ENCODE measurements at places on chromosomes 6 and 20. TPM values are rescaled to one million over a fixed set of nuclear protein-coding genes. Genes with fewer than 3 reads are reported as not detected.
A peak's percentile ranks its signal among the peaks of the same experiment; 100 is the strongest.

GRCh38 chr20:6469695-6470094, 297.8 kb upstream of the BMP2 start:
- no peaks in the 10 kb centered on the region for H3K27me3 ChIP-seq
- no peak overlapping the region for H3K27ac ChIP-seq
- H3K36me3 ChIP-seq = no peaks in the 10 kb centered on the region

- H3K36me3 ChIP-seq = peaks cover 14% of the 10 kb centered on the region
- no peaks in the 10 kb centered on the region for H3K4me1 ChIP-seq
- H3K4me3 ChIP-seq = no peak overlapping the region
Measured at GRCh38 chr20:25336561-25337422, 53.8 kb downstream of the ABHD12 start.

- peaks cover 5% of the 10 kb centered on the region for H3K27me3 ChIP-seq
- H3K27ac ChIP-seq = no peak overlapping the region
- H3K4me1 ChIP-seq = peaks cover 15% of the 10 kb centered on the region
Measured at GRCh38 chr20:17505636-17506517, 25.3 kb downstream of the BFSP1 start.

DNA sequence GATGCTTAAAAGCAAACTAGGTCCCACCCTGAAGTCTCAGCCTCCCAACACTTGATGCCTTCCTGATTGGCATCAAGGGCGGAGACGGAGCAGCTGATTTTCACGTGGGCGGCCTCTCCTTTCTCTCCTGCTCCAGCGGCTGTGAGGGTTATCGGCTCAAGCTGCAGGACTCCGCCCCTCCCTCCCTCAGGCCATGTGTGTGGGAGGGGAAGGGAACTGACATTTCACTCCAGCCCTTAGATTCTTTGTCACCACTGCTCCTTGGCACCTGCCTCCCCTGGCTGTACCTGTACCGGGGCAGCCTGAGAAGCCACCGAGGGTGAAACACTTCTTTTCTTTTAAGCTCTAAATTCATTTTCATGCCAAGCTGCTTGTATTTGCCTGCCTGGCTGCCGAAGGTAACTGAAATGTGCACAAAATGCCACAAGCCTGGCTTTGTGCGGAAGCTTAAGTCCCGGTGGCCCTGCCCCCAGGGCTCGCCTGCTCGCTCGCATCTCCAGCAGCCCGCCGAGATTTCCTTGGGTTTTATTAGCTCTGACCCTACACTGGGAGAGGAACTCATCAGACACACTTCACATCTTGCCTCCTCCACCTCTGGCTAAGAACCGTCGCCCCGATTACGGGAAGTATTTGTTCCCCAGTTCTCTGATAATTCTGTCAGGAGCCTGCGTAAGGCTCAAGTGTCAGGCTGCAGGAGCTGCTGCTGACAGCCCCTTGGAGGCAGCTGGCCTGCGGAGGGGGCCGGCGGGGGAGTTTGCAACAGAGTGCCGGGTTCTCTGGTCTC, 9.6 kb upstream of the CPNE5 start:
- no peak for DNase-seq
- H3K36me3 ChIP-seq = peaks cover 3% of the 10 kb centered on the region
- no peaks in the 10 kb centered on the region for H3K27me3 ChIP-seq
- H3K4me1 ChIP-seq = peaks cover 38% of the 10 kb centered on the region

DNA sequence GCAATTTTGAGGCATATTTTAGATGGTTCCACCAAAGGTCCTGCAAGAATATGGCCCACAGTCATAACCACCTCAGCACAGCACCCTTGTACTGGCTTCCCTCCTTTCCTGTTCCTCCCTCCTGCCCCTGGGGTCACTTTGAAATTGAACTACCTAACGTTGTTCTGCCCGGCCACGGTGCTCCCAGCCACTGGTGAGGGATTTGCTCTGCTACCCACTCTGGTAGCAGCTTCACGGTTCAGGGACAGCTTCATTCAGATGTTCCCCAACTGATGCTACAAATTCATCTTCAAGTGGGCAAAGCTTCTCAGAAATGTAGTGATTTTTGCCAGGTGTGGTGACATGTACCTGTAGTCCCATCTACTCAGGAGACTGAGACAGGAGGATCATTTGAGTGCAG, 7.9 kb upstream of the NELFCD start:
- no peaks in the 10 kb centered on the region for H3K27me3 ChIP-seq
- no peak overlapping the region for H3K4me3 ChIP-seq
- no peak for DNase-seq

- H3K27ac ChIP-seq = no peak overlapping the region
- no peak overlapping the region for H3K4me3 ChIP-seq
- DNase-seq = no peak
- no peaks in the 10 kb centered on the region for H3K4me1 ChIP-seq
- no peaks in the 10 kb centered on the region for H3K36me3 ChIP-seq
Measured at GRCh38 chr6:5073992-5074391, 11.1 kb upstream of the PPP1R3G start.

GRCh38 chr20:53320701-53321100, 272.9 kb downstream of the ZNF217 start:
- H3K36me3 ChIP-seq = no peaks in the 10 kb centered on the region
- H3K4me1 ChIP-seq = no peaks in the 10 kb centered on the region
- no peak overlapping the region for H3K27ac ChIP-seq
- H3K4me3 ChIP-seq = no peak overlapping the region
- no peak for DNase-seq

HAO1 gene
- not detected for total RNA-seq

PTGIS gene
- total RNA-seq = 18.4 TPM

TMC2 gene
- total RNA-seq = 1.2 TPM

LGSN gene
- total RNA-seq = 0.40 TPM

DNA sequence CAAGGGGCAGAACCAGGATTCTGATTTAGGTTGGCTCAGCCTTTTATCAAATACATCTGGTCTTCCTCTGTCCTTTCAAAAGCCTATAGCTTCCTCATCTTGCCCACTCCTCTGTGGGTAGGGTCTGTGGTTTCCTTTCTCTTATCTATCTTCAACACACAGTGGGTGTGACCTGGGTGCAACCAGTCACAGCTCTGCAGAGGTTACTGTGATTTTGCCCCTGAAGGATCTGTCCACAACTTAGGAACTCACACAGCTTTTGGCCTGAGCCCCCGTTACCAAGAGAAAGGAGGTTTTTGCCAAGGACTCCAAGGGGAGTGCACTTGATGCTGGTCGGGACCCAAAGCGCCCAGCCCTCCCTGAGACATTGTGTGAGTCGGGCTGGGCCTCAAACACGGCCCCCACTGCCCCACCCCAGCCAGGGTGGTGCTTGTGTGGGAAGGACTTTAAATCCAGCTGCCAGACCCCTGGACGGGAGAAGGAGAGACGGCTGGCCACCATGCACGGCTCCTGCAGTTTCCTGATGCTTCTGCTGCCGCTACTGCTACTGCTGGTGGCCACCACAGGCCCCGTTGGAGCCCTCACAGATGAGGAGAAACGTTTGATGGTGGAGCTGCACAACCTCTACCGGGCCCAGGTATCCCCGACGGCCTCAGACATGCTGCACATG, at the start of gene PI16:
PI16 (plus strand) TSS at position 477 of the 670 bp plus-strand sequence; CDS start at position 500, 23 bp downstream.
- H3K4me1 ChIP-seq = peaks cover 17% of the 10 kb centered on the region
- H3K4me3 ChIP-seq = no peak within 1 kb of the TSS
- no peaks in the 10 kb centered on the region for H3K36me3 ChIP-seq

DNA sequence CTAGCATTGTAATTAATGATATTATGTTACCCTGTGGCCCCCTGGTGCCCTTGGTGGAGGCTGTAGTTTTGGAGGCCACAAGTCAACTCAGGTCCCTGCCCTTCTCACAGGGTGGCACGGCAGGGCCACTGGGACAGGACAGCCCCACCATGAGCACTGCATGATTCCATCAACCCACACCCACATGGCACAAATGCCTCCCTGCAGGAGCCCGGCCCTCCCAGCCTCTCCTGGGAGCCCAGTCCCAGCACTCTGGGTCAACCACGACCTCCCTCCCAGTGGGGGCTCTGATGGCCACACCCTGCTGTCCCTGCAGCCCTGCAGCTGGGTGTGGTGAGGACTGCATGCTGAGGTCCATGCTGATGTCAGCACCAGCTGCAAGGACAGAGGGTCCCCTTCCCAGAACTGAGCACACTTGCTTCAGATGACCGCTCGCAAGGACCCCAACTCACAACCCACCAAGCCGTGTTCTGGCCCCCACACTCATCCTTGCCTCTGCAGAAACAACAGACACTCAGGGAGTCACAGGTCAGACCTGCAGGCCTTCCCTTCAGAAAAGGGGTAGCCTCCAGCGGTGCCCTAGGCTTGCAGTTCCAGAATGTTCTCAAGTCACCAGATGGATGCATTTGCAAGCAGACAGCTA, 15.7 kb upstream of the CST7 start:
- no peaks in the 10 kb centered on the region for H3K27me3 ChIP-seq

GRCh38 chr20:17771206-17772004, 71.6 kb downstream of the BANF2 start:
- peak; percentile 13 for DNase-seq
- H3K27me3 ChIP-seq = no peaks in the 10 kb centered on the region
- no peak overlapping the region for H3K27ac ChIP-seq
- H3K36me3 ChIP-seq = no peaks in the 10 kb centered on the region

- no peak overlapping the region for H3K27ac ChIP-seq
- no peaks in the 10 kb centered on the region for H3K36me3 ChIP-seq
- H3K4me3 ChIP-seq = no peak overlapping the region
- peak; percentile 43 for DNase-seq
- H3K27me3 ChIP-seq = peaks cover 5% of the 10 kb centered on the region
- H3K4me1 ChIP-seq = peaks cover 41% of the 10 kb centered on the region
Measured at GRCh38 chr20:63151554-63152321, 64.2 kb downstream of the YTHDF1 start.

SLC17A2 gene
- not detected for total RNA-seq

GRCh38 chr20:7908905-7909304, 31.4 kb downstream of the HAO1 start:
- H3K4me1 ChIP-seq = no peaks in the 10 kb centered on the region
- H3K27ac ChIP-seq = no peak overlapping the region
- H3K4me3 ChIP-seq = no peak overlapping the region
- DNase-seq = no peak

GRCh38 chr6:108732091-108732870, 115.9 kb upstream of the ARMC2 start:
- no peak overlapping the region for H3K27ac ChIP-seq
- H3K4me3 ChIP-seq = no peak overlapping the region
- H3K4me1 ChIP-seq = peaks cover 4% of the 10 kb centered on the region
- peaks cover 6% of the 10 kb centered on the region for H3K27me3 ChIP-seq
- no peaks in the 10 kb centered on the region for H3K36me3 ChIP-seq

GRCh38 chr6:33683576-33684427, 27.7 kb downstream of the UQCC2 start:
- no peak overlapping the region for H3K27ac ChIP-seq
- no peaks in the 10 kb centered on the region for H3K27me3 ChIP-seq
- no peak overlapping the region for H3K4me3 ChIP-seq
- peaks cover 38% of the 10 kb centered on the region for H3K36me3 ChIP-seq
- H3K4me1 ChIP-seq = peaks cover 21% of the 10 kb centered on the region
- DNase-seq = no peak

CAGE1 gene
- 0.10 TPM for total RNA-seq

ZNF311 gene
- total RNA-seq = 3.1 TPM

- H3K4me3 ChIP-seq = no peak overlapping the region
- H3K36me3 ChIP-seq = no peaks in the 10 kb centered on the region
- no peaks in the 10 kb centered on the region for H3K27me3 ChIP-seq
- H3K27ac ChIP-seq = no peak overlapping the region
Measured at GRCh38 chr6:2542858-2543218, 207.9 kb downstream of the MYLK4 start.

- peaks cover 19% of the 10 kb centered on the region for H3K4me1 ChIP-seq
- DNase-seq = no peak
- H3K36me3 ChIP-seq = no peaks in the 10 kb centered on the region
- no peak overlapping the region for H3K4me3 ChIP-seq
Measured at GRCh38 chr20:47857569-47858464, 72.5 kb upstream of the SULF2 start.

PTK6 gene
- 0.06 TPM for total RNA-seq

DNA sequence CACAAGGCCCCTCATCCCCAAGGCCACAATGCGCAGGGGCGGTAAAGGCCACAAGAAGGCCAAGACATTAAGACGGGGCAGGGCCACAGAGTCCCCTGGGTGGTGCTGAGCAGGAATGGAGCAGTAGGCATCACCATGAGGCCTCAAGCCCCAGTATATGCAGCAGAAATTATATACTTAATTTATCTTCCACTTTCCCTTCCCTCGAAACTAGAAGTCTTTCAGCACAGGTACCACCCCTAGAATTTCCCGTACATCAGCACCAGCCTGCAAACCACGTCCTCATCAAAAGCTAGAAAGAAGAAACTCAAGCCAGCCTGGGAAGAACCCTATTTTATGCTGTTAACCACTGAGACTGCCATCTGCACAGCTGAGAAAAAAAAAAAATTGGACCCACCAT, 89.4 kb downstream of the PLG start:
- H3K4me3 ChIP-seq = no peak overlapping the region
- no peak for DNase-seq
- no peaks in the 10 kb centered on the region for H3K4me1 ChIP-seq
- H3K27ac ChIP-seq = no peak overlapping the region
- H3K27me3 ChIP-seq = no peaks in the 10 kb centered on the region

DNA sequence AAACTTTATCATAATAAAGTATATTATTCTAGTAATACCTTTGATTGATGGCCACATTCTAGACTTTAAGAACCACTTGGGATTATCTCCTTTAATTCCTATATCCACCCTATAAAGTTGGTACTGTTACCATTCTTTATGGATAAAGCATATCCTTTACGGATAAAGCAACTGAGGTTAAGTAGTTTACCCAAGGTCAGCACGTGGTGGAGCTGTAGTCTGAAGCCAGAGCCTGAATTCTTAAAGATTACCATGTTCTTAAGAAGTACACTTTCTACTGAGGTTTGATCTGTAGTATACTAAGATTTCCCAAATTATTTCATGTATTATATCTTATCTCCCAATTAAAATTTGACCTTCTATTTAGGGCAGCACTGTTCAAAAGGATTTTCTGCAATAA, 3.0 kb upstream of the NCOA7 start:
- no peak overlapping the region for H3K4me3 ChIP-seq
- H3K27me3 ChIP-seq = no peaks in the 10 kb centered on the region
- peaks cover 11% of the 10 kb centered on the region for H3K4me1 ChIP-seq
- no peaks in the 10 kb centered on the region for H3K36me3 ChIP-seq

- peaks cover 16% of the 10 kb centered on the region for H3K4me1 ChIP-seq
- H3K27ac ChIP-seq = no peak overlapping the region
- peaks cover 85% of the 10 kb centered on the region for H3K27me3 ChIP-seq
- H3K4me3 ChIP-seq = no peak overlapping the region
- no peaks in the 10 kb centered on the region for H3K36me3 ChIP-seq
Measured at GRCh38 chr20:46010491-46011391, 2.0 kb downstream of the MMP9 start.

- no peak for DNase-seq
- H3K36me3 ChIP-seq = no peaks in the 10 kb centered on the region
- no peaks in the 10 kb centered on the region for H3K4me1 ChIP-seq
- H3K27ac ChIP-seq = no peak overlapping the region
- no peaks in the 10 kb centered on the region for H3K27me3 ChIP-seq
Measured at GRCh38 chr20:13317439-13317838, 96.4 kb downstream of the ISM1 start.
